Stimulated activated CD4-positive, alpha-beta T cell treated with anti-CD3 and anti-CD28 coated beads, TNF-alpha, amount 100 ng/mL, for 48 hours (primary cell): ENCODE measurements at places on chromosomes 12 and 14.

DNA sequence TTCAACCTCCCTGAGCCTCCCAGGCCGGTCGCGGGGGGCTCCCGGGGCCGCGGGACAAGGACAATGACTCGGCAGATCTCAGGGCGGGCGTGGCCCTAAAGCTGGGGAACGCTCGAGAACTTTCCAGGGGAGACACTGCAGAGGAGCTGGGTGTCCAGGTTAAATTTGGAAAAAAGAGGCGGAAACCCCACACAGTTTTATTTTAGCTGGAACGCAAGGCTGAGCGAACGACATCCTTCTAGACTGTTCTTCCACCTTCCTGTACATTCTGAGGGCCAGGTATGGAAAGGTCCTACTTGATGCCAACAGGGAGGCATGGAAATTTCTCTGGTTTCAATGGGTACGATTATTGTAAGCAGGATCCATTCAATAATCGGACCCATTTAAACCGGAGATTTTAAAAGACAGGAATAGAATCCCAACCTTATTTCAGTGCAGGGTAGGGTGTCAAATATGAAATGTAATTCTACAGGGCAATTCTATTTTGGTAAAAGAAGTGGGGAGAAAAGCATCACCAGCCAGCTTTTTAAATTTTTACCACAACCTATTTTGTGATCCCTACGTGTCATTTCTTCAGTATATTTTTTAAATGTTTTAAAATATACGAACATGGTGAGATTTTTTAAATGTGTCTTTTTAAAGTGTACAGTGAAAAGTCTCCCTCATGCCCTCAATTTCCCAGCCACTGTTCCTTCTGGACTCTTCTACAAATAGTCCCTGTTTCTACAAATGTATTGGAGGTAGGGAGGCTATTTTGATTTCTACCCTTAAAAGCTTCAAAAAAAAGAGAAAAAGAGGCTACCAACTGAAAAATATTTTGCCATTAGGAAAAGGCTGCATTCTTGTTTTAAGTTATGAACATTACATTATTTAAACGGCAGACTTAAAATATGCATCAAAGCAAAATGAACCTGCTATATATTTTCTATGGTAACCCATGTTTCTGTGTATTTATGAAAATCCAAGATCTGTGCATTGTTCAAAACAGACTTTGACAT lies 1.1 kb upstream of the UBC start:
- no peak for DNase-seq

DNA sequence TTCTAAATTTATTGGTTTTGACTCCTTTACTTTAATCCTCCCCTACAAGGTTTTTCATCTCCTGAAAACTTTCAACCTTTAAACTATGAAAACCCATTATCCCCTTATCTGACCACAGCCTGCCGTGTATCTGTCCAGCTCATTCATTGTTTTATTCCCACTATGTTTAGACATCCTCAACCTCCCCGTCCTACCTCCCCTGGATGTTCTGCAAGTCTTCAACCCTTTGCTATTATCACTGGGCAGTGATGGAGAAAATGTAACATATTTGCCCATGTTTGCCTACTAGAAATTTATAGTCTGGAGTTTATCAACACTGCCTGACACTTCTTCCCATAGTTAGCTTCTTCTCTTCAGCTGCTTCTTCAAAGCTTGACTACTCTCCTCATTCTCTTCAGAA lies 483.4 kb downstream of the PRKD1 start:
- DNase-seq: no peak

GRCh38 chr12:105935106-105935505 lies 203.6 kb downstream of the NUAK1 start:
- DNase-seq: no peak

DNA sequence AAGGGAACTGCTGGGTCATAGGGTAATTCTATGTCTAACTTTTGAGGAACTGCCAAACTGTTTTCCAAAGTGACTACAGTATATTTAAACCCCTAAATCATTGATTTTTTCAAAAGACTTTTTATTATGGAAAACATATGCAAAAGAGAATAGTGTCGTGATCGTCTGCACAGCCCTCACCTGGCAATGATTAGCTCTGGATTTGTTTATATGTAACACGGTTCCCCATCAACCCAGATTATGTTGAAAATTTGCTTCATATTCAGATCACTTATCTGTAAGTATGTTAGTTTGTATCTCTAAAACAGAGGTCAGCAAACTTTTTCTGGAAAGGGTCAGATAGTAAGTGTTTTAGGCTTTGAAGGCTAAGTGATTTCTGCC lies 52.7 kb downstream of the CCDC92 start:
- DNase-seq: no peak

DNA sequence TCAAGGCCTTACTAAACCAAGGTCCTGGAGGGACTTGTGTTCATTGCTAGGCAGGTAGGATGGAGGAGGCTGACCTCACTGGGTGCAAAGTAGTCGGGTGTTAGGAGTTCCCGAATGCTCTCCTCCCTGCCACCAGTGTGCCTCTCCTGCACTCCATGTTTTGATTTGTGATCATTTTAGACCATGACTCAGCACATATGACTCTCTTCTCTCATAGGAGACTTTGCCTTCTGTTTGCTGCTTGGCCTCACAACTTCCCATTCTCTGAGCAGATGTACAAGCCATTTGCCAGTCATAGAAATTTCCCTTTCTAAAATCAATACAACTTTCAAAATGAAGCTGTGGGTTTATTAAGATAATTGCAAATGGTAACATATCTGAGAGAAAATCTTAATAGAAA lies 46.6 kb upstream of the LRIG3 start:
- no peak for DNase-seq

GRCh38 chr14:90969531-90970166 lies 90.8 kb downstream of the RPS6KA5 start:
- no peak for DNase-seq

- no peak for DNase-seq
Observed at GRCh38 chr14:89185919-89186855, 230.8 kb downstream of the FOXN3 start.
